NCI-H1930 (cell line): ENCODE measurements at places on chromosomes 5 and 9.

DNA sequence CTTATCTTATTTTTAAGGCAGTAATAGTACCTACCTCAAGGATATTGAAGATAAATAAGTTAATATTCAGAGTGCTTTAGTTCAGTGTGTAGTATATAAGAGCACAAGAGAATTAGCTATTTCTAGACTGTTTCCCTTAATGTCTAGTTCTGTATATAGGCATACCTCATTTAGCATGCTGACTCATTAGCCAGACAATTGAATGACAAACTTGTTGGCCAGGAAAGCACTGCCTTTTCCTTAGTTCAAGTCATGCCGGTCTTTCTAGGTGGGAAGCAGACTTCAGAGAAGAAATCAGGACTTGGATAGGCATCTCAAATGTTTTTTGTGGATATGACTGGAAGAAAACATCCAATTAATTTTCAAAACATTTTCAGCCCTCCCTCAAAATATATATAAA lies 3.2 kb upstream of the FBXO4 start:
- no peak for DNase-seq

- DNase-seq: no peak
Observed at GRCh38 chr9:109433476-109433875, 64.6 kb downstream of the PTPN3 start.

- no peak for DNase-seq
Observed at GRCh38 chr5:18394443-18394804, 760.2 kb downstream of the TAF11L14 start.

- DNase-seq: no peak
Observed at GRCh38 chr9:5557606-5558587, 47.6 kb downstream of the PDCD1LG2 start.

GRCh38 chr9:104970271-104970987 lies 42.5 kb upstream of the ABCA1 start:
- DNase-seq: no peak

GRCh38 chr5:13179407-13180087 lies 764.9 kb downstream of the DNAH5 start:
- DNase-seq: peak; percentile 34

DNA sequence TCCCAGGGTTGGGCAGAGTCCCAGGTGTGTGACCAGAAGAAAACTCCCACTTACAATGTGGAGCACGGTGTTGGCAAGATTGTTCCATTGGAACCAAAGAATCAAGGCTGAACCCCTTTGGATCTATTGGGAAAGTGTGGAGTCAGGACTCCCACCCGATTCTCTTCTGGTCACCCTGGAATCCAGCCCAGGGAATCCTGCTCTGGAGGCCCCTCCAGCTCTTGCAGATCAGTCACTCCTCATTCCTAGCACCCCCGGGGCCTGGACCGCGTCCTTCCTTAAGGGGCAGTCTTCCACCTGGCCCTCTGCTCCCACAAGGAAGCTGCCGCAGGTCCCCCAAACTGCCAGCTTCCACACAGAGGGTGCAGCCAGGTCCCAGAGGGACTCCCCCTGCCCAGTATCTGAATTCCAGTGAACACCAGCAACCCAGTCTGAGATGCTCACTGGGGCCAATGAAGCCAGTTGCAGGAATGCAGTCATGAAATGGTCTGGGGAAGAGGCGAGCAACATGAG lies 170.1 kb downstream of the GADD45G start:
- DNase-seq: no peak

DNA sequence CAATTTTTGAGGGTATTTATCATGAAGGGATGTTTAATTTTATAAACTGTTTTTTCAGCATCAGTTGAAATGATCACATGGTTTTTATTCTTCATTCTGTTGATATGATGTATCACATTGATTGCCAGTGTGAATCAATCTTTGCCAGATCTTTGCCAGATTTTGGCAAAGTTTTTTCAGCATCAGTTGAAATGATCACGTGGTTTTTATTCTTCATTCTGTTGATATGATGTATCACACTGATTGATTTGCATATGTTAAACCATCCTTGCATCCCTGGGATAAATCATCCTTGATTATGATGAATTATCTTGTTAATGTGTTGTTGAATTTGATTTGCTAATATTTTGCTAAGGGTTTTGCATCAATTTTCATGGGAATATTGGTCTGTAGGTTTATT lies 140.9 kb upstream of the TAS2R1 start:
- DNase-seq: no peak

DNA sequence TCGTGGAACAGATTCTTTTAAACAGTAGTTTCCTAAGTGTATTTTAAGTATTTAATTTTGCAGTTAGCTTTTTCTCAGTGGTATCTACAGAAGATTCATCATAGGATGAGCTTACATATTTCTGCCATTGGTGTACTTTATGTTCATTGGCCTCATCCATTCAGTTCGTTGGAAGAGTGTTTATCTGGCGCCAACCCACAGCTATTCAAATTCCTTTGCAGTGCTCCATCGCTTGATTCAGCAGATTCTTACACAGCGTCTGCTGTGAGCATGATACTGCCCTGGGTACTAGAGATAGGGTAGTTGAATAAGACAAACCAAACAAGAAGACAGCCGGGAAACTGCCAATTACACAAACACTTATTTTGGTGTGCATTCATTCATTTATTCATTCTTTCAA lies 55.1 kb downstream of the NUP214 start:
- no peak for DNase-seq

GRCh38 chr5:31124651-31125305 lies 68.7 kb upstream of the CDH6 start:
- no peak for DNase-seq

- DNase-seq: peak; percentile 50
Observed at GRCh38 chr5:39376293-39376714, 12.0 kb upstream of the C9 start.

DNA sequence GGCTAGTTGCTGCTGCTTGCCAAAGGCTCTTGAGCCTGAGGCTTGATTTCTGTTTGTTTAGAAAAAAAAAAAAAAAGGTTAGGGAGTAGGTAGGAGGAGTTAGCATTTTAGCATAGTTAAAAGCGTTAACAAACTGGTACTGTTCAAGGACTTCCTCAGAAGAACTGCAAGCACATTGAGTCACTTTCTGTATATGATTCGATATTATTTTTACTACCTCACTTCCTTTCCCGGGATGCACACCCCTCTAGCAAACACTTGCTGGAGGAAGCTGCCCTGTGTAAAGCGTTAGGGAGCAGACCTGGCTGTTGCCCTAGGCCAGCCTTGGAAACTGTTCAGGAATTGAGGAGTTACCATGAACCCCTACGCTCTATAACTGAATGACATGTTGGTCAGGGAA lies 15.7 kb upstream of the CEP120 start:
- DNase-seq: no peak

GRCh38 chr9:87122947-87123685 lies 175.8 kb upstream of the GAS1 start:
- DNase-seq: no peak

- DNase-seq: no peak
Observed at GRCh38 chr9:127796852-127797370, 5.8 kb upstream of the FPGS start.

GRCh38 chr9:79165020-79165780 lies 406.6 kb upstream of the TLE4 start:
- DNase-seq: no peak

- DNase-seq: no peak
Observed at GRCh38 chr9:134625361-134626068, 16.1 kb upstream of the COL5A1 start.

DNA sequence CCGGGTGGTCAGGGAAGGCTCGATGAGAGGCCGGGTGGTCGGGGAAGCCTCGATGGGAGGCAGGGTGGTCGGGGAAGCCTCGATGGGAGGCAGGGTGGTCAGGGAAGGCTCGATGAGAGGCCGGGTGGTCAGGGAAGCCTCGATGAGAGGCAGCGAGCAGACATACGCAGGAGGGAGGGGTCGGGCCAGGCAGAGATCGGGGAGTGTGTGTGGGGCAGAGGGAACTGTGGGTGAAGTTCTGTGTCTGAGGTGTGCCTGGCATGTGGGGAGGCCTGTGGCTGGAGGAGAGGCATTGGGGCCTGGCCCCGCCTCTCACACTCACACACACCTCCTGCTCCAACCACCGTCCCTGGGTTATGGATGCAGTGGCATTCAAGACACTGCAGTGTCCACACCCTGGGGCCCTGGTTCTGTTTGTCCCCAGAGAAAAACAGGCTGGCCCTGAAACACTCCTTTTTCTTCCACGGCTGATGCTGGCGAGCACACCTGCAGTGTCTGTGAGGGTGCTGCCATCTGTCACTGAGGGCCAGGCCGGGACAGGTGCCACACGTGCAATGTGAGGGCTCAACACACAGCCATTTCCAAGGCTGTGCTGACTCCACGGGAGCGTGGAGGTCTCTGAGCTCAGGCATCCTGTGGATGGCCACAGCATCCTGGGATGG lies 6.5 kb upstream of the PLEKHG4B start:
- no peak for DNase-seq

DNA sequence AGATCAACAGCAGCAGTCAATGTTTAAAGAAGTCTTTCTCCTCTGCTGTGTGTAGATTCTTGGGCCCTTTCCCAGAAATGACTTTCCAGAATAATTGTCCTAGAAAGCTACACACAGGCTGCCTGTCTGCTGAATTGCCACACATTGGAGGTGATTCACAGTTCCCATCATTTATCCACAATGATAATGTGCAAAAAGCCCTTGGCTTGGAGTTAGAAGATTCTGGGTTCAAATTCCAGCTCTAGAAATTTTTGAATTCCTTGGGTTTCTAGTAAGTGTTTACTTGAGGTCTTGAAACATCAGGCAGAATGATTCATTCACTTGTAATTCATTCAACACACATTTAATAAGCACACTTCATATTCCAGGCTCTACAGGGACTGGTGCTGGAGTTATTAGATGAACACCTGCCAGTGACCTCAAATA lies 28.6 kb upstream of the EPB41L4B start:
- peak; percentile 35 for DNase-seq
